ENCODE measurements at places on chromosomes 4 and X.

GRCh38 chr4:100189820-100190642, at the start of gene DDIT4L:
DDIT4L (minus strand) TSS chr4:100190468; CDS start chr4:100189983, 485 bp downstream.
- no peak for DNase-seq

- no peak for DNase-seq
These were observed 70.8 kb downstream of the HHIP start for GRCh38 chr4:144716778-144717177.

- DNase-seq = no peak
These were observed 1.0 kb downstream of the GPR50 start for GRCh38 chrX:151177141-151178027.

DNA sequence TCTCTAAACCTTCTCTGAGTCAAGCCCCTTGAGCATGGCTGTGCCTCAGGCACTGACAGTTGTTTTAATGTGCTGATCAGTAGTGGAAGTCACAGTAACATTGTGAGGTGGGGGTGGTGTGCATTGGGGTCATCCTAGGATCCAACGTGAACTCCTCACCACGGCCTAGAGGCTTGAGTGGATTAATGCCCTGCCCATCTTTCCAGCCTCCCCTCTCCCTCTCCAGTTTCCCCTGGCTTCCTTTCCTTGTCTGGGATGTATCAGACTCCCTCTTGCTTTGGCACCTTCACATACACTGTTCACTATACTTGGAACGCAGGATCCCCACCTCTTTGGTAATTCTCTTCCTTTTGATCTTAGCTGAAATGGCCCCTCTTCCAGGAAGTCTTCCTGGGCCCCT, 13.3 kb upstream of the PJA1 start:
- DNase-seq = no peak

DNA sequence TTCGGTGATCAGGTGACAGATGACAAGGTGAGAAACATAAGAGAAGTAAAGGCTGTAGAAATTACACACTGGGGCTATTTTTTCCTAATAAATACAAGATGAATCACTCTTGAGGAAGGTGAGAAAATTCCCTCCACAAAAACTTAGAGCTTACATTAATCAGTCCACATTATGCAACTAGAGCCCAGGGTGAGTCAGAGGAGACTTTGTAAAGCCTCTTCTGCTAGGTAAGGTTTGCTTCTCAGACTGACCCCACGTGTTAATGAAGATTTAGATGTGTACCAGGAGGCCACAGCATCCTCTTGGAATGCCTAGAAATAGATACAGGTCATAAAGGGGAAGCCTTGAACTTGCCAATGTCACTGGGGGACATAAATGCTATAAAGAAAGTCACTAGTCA, 396.0 kb upstream of the SMIM31 start:
- no peak for DNase-seq

DNA sequence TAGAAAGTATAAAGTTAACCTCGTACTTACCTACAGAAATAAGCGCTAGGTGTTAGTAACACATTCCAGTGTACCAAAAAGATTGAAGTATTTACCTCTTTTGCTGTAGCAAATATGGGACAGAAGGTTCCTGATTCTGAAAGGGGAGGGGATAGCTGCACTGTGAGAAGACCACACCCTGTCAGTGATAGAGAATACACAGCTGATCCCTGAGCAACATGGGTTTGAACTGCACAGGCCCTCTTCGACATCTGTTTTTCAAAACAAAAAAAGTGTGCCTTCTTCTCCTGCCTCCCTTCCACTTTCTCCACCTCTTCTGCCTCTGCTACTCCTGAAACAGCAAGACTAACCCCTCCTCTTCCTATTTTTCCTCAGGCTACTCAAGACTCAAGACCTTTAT, 201.8 kb upstream of the SLIT2 start:
- DNase-seq = no peak

GRCh38 chr4:56197387-56197786, 189.9 kb downstream of the AASDH start:
- DNase-seq = no peak

- no peak for DNase-seq
These were observed 243.5 kb upstream of the KCNIP4 start for GRCh38 chr4:22192084-22192511.

- no peak for DNase-seq
These were observed 13.6 kb upstream of the HELT start for GRCh38 chr4:185004562-185005218.

DNA sequence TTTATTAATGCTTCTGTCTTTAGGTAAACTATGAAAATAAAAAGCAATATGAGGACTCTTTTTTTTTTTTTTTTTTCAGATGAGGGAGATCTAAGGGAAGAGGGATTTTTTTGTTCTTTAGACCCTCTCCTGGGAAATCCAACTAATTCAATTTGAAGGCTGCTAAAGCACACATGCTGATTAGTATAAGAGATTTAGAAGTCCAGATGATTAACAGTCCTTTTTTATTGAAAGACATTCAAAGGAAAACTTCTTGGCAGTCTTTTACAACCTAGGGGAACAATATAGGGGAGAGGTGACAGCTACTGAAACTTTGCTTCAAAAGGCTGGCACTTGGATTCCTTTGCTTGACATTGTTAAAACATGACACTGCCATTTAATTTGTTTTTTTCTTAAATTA, 602.5 kb downstream of the RAPGEF2 start:
- DNase-seq = no peak

DNA sequence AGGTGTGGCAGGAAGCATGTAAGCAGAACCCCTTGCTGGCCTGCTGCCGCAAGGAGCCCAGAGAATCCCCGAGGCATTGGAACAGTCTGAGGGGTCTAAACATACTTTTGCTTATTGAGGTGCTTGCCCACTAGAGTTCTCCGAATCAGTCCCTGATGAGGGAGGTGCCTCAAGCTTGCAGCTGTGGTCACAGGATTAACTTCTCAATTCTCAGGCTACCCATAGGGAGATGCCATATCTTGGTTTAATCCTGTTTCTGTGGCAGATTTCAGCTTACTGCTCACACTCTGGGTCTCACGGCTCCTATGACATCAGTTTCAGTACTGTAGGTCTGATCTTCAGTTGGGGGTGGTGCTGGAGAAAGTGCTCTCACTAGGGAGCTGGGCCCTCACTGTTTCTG, 39.9 kb downstream of the CCNG2 start:
- no peak for DNase-seq

DNA sequence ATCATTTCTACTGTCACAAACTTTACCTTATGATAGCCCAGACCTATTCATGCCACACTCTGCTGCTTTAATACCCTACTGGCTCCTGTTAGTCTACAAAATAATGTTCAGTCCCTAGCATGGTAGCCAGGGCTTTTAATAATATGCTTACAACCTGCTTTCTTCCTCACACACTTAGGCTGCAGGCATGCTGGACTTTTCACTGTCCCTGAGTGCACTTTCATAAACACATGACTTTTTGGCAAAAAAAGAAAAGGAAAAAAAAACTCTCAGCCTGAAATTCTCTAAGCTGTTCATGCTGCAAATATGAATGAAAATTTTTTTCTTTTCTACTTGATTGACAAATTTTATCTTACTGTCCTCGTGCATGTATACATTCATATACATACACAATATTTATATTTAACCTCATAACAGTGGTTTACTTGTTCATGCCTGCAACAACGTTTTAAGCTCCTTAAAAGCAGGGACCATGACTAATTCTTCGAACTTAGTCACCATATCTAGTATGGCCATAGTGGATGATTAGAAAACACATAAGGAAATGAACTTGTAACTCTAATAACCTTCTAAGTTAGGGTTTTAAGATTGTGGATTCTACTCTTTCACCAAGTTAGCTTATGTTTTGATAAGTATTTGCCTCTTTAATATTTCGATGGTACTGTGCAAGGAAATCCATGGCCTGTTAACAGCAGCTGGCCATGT, 229.5 kb downstream of the SPCS3 start:
- DNase-seq = no peak

DNA sequence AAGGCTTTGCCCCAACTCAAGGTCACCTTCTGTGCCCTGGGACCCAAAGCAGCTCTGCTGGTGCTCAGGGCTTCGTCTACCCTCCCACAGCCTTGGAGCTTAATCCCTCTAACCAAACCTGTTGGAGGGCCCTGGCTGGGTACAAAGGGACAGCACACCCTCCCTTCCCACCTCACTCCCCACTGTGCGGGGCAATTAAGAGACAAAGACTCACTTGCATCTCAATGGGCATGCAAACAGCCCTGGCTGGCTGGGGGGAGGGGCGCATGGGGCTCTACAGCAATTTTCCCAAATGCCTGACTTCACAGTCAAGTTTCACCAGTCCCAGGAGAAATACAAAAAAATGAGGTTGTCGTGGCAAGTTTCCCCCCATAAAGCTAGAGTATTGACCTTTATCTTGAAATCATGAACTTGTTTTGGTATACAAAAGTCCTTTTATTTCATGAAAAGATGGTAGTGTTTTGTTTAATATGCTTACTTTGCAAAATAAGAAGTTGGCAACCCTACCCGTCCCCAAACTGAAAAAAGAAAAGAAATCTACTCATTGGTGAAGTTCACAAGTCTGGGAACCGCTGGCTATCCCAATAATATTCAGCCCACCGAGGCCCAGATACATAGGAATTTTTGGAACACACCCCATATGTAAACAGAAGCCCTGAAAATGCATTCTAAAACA, 4.1 kb upstream of the CD99L2 start:
- no peak for DNase-seq

- DNase-seq = no peak
These were observed 68.4 kb downstream of the PSAPL1 start for GRCh38 chr4:7366180-7366945.

- DNase-seq = no peak
These were observed 102.9 kb upstream of the PAQR3 start for GRCh38 chr4:79042079-79042674.

GRCh38 chr4:140052050-140052449, 101.9 kb downstream of the MAML3 start:
- DNase-seq = peak; percentile 21

DNA sequence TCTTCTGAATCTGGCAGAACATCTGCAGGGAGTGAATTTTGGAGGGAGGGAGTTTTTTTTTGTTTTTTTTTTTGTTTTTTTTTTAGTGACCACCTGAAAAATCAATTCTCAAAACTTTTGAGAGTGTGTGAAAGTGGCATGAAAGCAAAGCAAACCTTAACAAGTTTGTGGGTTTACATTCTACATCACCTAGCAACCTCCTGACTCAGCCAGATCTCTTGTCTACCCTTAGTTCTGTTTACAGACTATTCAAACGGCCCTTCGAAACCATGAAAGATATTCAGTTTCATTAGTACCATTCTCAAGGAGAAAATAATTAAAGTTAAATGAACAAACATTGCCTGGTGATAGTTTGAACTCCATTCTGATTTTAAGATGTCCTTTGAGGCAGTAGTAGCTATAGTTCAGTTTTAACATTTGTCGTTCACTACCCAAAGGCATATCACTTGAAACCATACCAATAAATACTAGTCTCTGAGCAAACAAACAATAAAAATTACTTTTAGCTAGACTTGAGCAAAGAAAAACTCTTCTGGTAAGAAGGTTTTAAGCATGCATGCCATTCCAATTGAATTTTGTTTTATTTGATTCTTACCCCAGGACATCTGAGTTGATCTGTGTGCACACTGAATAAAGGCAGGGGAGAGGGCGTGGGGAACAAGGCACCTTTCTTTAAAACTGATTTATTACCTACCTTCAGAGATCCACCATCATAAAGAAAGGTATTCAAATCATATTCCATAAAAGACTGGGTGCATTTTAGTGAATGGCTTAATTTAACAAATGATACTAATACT, 137.7 kb downstream of the ARX start:
- no peak for DNase-seq

DNA sequence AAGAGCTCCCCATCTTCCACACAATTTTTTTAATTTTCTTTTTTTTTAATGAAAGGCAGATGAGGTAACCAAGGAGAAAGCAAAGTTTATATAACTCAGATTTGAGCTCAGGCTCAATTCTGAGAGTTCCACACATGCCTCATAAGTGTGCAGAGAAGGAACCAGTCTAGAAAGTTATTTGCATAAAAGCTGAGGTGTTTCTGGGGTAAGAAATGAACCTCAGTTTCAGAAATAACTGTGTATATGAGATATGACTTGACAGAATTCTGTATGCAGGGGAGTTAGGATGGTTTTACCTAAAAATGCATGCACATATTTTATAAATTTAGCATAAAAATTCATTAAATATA, 51.3 kb downstream of the DTHD1 start:
- no peak for DNase-seq

DNA sequence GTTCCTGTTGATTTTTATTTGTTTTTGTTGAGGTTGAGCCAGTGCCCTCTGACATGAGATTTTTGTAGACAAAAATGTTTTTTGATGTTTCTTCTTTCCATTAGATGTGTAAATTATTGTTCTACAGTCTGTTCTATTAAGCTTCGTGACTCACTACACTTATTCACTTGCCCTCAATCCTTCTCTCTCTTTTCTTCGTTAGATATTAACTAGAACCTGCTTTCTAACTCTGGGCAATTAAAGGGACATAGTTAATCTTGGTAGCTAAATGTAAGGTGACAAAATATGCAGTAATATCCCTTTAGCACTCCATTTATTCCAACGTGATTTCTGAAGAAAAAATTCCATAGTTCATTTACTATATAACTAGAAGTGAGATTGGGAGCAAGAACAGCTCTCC, 333.9 kb downstream of the PDHA2 start:
- no peak for DNase-seq

- no peak for DNase-seq
These were observed 277.4 kb upstream of the GRIA3 start for GRCh38 chrX:122906726-122907125.

DNA sequence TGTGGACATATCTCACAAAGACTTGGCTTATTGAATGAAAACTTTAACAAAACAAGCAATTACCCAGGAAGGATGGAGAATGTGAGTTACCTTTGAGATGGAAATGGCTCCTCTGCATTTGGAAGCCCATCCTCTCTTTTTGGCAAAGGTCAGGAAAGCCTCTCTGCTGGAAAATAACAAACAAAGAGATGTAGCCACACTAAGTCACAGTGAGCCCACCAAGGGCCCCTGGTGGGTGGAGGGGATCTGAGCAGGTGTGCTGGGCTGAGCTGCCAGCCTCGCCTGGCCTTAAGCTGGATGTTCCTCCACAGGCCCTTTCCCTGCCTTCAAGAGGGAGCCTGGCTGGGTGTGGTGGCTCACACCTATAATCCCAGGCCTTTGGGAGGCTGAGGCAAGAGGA, 269.2 kb downstream of the HNRNPD start:
- DNase-seq = no peak

DNA sequence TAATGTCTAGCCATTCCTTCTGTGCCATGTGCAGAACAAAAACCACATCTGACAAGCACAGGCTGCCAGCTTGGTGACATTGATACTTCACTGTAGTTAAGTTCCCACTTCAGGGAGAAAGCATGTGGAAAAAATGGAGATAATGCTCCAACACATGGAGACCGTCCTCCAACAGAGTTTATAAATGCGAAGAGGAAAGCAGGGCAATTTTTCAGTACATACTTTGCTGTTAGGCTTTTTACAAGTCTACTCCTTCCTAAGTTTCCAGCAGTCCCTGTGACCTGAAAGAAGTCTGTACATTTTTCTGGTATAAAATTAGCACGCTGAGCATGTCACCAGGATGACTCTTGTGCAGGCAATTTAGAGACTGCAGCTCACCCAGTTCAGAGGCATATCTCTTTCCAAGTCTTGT, 766.9 kb upstream of the IGFBP7 start:
- no peak for DNase-seq

GRCh38 chr4:165293061-165293460, 34.4 kb upstream of the MSMO1 start:
- no peak for DNase-seq

GRCh38 chrX:7254144-7254543, 106.2 kb upstream of the PUDP start:
- no peak for DNase-seq

All from stimulated activated CD4-positive, alpha-beta T cell treated with anti-CD3 and anti-CD28 coated beads, Interleukin-1b, Interleukin-23, amount 100 ng/mL, for 48 hours (primary cell).